Stimulated activated CD8-positive, alpha-beta memory T cell treated with anti-CD3 and anti-CD28 coated beads, Interleukin-15, amount 100 ng/mL, for 24 hours (primary cell): ENCODE measurements at places on chromosomes 1 and 21.

- no peak for DNase-seq
Observed at GRCh38 chr1:96934282-96934681, 212.7 kb downstream of the PTBP2 start.

DNA sequence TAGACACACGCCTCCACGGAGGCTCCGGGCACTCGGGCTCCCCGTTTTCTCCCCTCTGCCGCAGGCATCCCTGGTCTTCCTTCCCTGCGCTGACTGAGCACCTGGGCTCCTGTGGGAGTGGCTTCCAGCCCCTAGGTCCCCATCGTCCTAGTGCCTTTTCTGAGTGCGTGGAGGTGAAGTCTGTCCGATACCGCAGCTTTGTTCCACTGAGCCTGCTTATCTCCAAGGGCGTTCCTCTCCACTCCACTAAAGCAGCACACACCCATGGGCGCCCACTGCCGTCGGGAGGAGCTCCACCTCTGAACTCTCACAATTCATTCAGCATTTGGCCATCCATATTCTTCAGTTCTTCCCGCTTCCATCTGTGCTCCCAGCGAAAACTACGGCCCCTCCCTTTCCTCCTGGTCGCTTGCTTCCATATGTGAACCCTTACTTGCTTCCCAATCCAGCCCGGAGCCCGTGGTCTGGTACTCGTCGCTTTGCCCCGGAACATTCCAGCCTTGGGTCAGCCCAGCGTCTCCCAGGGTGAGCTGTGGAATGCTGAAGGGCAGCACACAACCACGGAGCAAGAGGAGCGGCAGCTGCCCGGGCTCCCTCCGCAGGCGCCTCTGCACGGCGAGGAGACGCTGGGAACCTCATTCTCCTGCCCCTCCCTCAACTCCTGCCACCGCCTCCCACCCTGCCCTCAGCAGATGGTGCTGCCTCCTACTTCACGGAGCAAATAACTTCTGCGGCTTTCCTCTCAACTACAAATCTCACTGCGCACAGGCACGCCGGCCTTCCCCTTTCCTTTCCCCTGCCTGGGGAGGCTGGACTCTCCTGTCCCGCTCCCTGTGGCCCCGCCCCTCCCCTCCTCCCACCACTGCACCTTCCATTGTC is 27.5 kb downstream of the ATP8B2 start:
- DNase-seq = no peak

DNA sequence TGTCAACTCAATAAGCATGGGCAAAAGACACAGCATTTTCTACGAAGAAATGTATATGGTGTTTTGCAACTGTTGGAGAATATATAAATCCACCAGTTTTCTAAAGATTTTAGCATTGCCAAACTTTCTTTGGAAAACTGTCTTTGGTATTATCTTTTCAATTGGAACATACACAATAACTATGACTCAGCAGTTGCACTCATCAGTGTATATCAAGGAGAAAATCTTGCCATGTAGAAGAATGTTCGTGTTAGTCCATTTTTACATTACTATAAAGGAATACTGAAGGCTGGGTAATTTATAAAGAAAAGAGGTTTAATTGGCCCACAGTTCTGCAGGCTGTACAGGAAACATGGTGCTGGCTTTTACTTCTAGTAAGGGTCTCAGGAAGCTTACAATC is 41.1 kb downstream of the PRKAA2 start:
- no peak for DNase-seq

DNA sequence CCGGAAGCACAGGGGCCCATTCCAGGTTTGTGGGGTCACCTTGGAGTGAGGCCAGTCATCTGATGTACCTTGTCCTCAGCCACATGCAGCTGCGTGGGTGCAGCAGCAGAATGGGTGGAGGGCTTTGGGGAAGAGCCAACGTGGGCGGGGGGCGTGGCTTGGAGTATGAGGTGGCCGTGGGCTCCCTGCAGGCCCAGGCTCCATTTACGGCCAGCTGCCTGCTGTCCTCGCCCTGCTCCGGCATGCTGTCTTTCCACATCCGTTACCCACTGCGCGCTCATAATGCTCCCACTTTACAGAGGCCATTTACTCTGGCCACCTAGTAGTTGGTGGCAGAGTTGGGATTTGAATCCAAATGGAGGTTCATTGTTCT is 27.8 kb upstream of the TINAGL1 start:
- DNase-seq = no peak

- DNase-seq = no peak
Observed at GRCh38 chr1:243513726-243514491, 258.1 kb downstream of the SDCCAG8 start.

GRCh38 chr1:16644193-16644481 is 22.6 kb downstream of the RNU1-3 start:
- DNase-seq = no peak

GRCh38 chr1:37922767-37923550 is 23.9 kb downstream of the INPP5B start:
- DNase-seq = no peak

DNA sequence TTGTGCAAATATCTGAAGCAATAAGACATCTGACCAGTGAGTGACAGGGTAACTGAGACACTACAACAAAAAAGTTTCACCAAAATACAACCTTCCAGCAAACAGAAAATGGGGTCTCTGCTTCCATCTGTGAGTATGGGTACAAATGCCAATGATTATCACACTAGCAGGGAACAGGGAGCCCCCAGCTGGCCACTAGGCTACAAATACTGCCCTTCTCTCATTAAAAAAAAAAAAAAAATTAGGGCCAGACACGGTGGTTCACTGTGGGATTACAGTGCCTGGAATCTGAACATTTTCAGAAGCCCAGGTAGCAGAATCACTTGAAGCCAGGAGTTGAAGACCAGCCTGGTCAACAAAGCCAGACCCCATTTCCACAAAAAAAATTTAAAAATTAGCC is 48.4 kb upstream of the EDARADD start:
- no peak for DNase-seq

DNA sequence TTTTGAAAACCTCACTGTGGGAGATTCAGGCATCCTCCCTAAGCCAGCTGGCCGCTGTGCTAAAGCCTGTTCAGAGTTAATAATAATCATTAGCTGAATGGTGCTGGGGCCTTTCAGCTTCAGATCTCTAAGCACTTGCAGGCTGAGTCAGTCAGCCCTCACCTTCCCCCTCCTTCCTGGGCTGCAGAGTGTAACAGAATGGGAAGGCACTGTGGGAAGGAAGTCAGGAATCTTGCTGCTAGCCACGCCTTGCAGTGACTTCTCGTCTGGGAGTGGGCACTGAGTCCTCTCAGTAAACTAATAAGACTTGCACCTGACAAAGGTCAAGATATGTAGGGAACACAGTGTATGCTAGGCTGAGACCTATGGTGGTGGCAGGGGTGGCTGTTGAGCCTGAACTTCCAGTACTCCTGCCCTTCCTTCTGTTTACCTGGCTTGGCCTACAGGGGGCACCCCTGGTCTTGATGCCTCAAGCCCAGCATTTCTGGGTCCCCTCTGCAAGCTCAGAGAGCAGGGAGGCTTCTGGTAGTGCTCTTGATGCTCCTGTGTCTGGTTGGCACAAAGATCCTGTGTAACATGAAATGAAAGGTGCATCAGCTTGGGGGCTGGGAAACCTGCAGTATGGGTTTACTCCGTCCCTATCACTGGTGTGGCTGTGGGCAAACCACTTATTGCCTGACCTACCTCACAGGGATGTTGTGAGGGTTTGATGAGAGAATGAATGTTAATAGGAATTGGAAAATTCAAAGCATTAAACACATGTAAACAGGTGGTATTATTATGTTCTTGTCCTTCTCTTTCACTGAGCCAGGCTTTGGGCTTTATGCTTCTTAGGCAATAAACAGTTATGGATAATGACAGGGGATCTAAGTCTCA is 6.0 kb downstream of the CYB561D1 start:
- no peak for DNase-seq

GRCh38 chr21:18058731-18059398 is 185.8 kb upstream of the CHODL start:
- DNase-seq = no peak

GRCh38 chr1:235403593-235403992 is 36.4 kb downstream of the TBCE start:
- no peak for DNase-seq

GRCh38 chr1:44313265-44313918 is 41.7 kb downstream of the ERI3 start:
- DNase-seq = no peak

DNA sequence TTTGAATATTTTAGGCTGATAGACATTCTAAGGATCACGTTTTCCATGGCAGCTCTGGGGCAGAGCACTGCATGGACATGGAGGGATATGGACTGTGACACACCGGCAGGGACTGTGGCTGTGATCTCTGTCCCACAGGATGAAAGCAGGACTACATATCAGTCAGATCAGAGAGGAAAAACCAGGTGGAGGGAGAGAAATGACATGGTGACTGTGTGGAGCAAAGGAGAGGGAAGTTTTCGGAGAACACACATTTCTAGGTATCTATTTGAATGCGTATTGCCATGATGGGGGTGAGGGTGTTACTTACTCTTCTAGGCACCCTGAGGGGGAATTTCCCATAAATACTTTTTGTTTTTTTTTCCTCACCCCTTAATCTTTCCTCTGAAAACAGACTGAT is 3.2 kb upstream of the CD1C start:
- no peak for DNase-seq

DNA sequence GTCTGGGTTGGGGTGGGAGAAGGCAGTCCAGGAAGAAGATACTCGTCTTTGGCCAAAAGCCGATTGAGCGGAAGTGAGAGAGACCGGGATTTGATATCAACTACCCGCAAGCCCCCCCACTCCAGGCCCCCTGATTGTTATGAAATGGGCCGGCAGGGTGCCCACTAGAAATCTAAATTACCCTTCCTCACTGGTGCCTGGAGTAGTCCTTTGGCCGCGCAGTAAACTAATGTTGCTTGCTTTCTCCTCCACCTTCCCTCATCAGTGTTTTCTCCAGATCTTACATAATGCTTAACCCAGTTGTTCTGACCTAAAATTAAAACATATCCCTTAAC is 119.2 kb upstream of the BARHL2 start:
- no peak for DNase-seq

GRCh38 chr1:34129630-34130029 is 35.4 kb downstream of the CSMD2 start:
- DNase-seq = no peak

DNA sequence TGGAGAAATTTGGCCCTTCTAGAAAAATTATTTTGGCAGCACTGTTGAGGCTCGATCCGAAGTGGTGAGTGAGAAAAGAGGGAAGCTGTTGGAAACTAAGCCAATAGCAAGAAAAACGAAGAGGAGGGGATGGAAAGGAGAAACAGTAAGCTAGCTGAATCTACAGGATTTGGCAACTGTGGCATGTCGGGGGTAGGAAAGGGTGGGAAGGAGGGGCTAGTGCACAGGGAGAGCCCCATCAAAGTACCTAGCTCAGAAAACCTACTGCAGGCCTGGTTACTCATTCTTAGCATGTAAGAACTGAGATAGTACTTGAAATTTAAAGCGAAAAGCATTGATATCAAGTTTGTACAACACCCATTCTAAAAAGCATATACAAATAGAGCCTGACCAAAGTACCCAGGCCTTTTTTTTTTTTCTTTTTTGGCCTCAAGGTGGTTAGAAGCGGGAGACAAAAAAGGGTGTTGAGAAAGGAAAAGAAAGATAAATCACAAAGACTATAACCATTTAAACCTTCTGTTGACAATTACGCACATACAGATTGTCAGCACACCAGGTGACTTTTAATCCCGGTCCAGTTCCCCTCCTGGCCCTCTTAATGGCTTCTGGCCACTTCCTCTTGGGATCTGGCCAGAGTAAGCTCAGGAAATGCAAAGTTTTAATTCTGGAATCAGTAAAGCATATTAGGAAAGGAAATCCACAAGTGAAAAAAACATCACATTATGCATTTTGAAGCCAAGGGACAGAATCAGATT is 50.4 kb downstream of the SLC16A1 start:
- no peak for DNase-seq

DNA sequence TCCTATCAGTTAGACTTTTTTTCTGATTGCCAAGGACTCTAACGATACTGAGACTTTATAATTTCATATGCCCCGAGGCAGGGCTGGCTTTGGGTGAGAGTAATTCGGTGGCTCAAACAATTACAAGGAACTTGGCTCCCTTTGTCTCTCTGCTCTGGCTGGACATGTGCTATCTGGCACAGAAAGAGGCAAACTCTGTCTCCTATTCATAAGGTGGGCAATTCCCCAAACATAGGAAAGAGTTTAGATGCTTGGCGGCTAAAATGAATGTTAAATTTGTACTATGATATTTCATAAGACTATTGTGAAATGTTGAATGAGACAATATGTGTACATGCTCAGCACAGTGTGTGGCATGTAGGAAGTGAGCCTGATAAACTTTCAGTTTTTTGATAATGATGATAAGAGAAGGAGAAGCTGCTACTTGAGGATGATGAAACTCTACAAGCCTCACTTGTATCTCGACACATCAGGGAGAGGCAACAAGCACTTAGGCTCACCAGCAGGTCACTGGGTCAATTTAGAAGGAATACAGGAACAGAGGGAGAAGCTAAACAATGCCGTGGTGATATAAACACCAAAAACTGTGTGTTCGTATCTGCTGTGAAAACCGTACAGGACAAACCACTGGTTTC is 12.6 kb upstream of the NTPCR start:
- no peak for DNase-seq

- no peak for DNase-seq
Observed at GRCh38 chr1:51745304-51745570, 128.3 kb downstream of the OSBPL9 start.

- no peak for DNase-seq
Observed at GRCh38 chr1:211724687-211725196, 49.3 kb upstream of the NEK2 start.

DNA sequence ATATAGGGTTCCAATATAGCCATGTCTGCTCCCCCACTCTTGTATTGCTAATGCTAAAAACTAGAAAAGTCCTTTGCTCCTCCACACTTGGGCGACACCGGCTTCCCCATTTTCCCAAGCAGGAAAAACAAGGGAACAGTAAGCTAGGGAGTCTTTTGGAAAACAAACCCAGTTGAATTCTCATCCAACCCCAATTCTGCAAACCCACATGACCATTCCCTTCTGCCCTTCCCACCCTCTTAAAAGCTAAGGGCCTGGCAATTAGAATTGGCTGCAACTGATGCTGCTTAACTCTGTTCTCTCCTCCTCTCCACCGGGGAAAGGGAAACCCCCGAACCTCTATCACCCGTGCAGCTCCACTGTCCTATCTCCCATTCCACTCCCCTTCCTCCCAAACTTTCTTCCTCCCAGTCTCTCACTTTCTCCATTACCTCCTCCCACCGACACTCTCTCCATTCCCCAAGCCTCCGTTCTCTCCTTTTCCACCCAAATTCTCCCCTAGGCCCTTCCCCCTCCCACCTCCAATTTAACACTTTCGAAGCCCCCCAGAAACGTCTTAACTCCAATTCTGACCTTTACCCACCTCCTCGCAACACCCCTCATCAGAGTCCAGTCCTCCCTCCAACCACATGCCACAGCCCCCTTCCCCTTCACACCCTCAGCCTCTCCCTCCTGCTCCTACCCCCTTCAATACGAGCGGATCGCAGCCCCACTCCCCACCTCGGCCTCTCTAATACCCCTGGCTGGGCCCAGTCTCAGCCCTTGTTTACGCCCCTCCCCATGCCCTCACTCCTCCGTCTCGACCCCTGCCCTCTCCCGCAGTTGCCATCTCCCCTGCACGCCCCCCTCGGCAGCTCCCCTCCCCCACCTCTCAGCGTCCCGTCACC is 701 bp downstream of the DEDD start:
- no peak for DNase-seq

GRCh38 chr1:163876546-163876945 is 554.8 kb downstream of the NUF2 start:
- DNase-seq = no peak

- DNase-seq = no peak
Observed at GRCh38 chr1:14666962-14667650, 68.6 kb downstream of the KAZN start.
